Fibroblast of skin of left biceps (primary cell): ENCODE measurements at places on chromosomes 11 and 22.

DNA sequence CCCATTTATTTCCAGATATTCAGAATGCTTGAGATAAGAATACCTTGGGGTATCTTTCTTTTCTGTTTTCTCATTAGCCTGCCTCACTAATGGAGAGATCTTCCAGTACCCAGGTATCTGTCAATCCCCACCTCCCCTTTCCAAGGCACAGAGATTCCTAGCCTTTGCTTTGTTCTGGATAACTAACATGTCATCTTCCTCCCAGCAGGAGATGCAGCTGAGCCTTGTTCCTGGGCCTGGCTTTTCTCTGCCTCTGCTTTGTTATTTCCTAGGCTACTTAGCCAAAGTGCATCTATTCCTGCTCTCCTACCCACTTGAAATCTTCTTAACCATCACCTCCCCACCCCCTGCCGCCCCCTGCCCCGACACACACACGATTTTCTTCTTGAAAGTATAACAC is 297.1 kb downstream of the NELL1 start:
- no peak for DNase-seq

- DNase-seq, result peak; percentile 92
These were observed 872 bp downstream of the TMA7B start for GRCh38 chr22:39960791-39961746.

DNA sequence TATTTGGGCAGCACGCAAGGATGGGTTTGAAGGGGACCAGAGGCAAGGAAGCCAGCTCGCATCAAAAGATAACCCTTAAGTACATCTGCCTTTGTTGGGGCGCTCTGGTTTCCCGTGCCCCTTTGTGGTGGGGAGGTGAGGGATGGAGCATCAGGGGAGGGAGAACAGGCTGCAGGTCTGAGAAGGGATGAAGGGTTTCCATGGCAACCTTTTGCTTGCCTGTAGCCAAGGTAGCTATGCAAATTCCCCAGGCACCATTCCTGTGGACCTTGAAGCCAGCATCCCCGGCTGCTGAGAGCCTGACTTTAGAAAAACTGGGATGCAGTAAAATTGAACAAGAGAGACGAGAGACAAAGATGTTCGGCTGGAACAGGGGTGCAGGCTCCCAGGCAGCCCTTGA is 75.7 kb downstream of the SEZ6L start:
- DNase-seq, result no peak

GRCh38 chr11:69642913-69643632 is 2.1 kb downstream of the CCND1 start:
- peak; percentile 47 for DNase-seq

DNA sequence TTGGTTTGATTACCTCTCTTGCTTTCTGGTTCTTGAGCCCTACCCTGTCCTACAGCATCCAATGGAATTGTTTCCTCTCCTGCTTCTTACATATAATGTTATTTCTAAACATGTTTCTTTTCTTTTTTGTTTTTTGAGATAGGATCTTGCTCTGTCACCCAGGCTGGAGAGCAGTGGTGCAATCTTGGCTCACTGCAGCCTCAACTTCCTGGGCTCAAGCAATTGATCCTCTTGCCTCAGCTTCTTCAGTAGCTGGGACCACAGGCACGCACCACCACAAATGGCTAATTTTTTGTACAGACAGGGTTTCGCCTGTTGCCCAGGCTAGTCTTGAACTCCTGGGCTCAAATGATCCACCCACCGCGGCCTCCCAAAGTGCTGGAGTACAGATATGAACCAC is 105.9 kb downstream of the SGSM3 start:
- DNase-seq, result no peak

DNA sequence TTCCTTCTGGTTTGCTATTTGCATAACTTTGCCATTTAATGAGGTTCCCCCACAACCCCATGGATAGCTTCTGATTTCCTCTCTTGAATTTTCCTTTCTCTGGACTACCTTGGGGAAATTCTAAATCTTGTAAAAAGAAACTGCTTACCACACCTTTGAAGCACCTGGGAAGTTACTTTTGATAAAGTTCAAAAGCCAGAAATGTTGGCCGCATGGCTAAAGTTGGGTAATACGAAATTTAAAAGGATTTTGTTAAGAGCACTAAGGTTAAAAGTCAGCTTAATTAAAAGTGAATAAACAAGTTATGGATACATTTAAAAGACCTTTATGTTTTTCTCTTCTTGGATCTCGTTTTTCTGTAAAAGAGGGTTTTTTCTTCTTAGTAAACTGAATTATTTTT is 5.5 kb downstream of the CASP4 start:
- DNase-seq, result no peak

- DNase-seq, result no peak
These were observed 4.1 kb downstream of the MMP20 start for GRCh38 chr11:102620818-102621561.

- DNase-seq, result no peak
These were observed 6.0 kb upstream of the LRRC10B start for GRCh38 chr11:61502522-61502921.

DNA sequence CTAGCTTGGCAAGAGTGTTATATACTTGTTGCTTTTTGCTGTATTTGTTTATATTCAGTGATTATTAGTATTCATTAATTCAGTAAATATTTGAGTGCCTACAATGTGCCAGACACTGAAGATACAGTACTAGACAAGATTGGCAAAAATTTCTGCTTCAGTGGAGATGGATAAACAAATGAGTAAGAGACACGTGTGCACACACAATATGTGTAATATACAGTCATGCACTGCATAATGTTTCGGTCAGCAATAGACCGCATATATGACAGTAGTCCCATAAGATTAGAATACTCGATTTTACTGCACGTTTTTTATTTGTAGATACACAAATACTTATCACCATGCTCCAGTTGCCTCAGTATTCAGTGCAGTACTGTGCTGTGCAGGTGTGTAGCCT is 104.9 kb upstream of the GAL start:
- DNase-seq, result no peak

- no peak for DNase-seq
These were observed 9.8 kb downstream of the SCN4B start for GRCh38 chr11:118142809-118143208.

- DNase-seq, result no peak
These were observed 47.8 kb upstream of the A4GALT start for GRCh38 chr22:42768385-42769035.

DNA sequence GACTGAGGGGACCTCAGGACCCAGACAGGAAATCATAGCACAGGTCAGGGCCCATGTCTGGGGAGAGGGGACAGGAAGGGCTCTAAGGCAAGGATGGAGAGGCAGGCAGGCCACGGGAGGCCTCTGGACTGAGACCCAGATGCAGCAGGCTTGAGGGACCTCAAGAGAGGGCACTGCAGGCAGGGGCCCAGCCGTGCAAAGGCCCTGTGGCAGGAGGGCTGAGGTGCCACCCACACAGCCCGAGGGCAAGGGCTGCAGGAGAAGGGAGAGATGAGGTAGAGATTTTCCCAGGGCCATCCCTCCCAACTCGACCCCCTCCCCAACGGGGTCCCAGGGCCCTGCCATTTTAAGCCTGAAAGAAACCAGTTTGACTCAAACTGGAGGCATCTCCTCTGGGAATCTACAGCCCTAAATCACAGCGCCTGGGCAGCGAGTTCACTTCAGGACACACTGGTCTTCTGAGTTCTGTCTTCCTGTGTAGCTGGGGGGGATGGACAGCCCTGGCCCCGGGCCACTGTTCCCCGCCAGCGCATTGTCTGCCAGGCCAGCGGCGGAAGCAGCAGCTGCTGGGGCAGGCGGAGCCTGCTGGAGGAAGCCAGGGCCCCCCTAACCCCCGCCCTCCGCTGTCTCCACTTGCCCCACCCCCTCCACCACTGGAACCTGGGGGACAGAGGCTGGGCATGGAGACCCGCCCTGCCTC is 20.3 kb upstream of the WNT7B start:
- peak; percentile 91 for DNase-seq

DNA sequence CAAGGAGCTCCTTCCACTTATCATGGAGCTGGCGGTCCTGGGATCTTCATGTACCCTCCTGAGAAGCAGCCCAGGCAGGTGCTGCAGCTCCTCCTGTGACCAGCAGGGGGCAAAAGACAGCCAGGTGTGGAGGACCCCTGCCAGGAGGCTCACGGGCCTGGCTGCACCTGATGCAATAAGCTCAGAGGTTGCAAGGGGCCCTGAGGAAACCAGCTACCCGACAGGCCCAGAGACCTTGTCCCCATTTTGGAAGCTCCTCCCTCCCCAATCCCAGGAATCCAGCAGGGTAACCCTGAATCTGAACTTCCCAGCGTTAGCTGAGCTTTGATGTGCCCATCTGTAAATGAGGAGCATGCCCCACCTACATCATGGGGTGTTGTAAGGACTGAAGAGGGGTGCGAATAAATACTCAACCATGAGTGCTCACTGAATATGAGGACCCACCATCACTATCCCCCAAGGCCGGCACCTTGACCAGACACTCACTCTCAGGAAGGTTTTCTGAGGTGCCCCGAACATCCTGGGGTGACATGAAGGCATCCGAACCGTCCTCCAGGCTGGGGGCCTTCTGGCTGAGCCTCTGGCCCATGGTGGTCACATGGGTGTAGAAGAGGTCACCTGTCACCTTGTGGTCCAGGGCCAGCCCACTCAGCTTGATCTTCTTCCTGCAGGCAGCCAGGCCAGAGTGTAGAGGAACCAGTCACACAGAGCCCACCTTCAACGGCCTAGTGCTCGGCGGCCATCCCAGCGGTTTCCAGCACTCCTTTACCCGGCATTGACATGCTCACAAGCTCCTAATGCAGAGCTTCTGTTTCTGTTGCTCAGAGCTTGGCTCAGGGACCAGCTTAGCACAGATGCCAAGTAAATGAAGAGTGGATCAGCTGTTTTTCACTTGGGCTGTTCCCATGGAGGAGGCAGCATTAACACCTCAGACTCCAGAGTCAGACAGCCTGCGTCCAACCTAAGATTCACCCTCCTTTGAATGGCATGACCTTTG is 21.7 kb downstream of the SLC43A1 start:
- no peak for DNase-seq

- no peak for DNase-seq
These were observed 2.0 kb downstream of the LRRC4C start for GRCh38 chr11:41457216-41458014.
